ENCODE measurements at places on chromosomes 11 and 22.

DNA sequence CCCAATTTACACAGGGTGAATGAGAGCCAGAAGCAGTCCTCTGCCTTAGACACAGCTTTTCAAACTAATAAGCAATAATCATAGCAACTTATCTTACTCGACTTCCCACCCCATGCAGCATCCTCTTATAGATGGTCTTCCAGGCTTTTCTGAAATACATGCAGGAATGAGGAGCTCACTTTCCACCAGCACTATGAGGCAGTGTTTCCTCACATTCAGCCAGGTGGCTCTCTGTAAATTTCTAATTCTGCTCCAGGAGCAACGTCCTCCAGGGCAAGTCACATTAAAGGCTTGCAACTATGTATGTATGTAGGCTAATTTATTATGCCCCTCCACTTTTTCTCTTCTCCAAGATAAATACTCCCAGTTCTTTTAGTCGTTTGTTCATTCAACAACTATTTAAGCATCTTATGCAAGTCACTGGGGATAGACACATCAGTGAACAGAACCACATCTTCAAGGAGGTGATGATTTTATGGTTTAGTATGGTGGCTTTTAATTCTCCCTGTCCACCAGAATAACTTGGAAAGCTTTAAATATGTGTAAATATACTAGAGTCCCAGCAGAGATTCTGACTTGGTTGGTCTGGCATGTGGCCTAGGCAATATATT is 59.9 kb downstream of the PAK1 start:
- no peak for DNase-seq

- DNase-seq: no peak
These were observed 141.1 kb downstream of the RCN1 start for GRCh38 chr11:32231909-32232493.

DNA sequence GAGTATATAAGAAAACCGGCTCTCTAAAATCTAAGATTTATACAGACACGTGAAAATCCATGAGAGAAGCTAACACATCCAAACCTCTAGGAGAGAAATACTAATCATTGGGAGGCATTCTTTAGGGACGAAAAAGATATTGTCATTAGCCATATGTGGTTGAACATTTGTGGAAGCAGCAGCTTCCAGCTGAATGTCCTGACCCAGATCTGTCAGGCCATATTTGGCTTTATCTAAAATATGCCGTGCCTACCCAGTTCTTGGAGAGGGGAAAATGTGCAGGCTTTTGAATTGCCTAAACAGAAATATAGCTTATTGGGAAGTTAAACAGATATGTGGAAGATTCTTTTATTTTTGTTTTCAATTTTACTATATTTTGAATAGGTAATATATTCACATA is 6.4 kb downstream of the CCDC89 start:
- no peak for DNase-seq

GRCh38 chr11:125947419-125948277 is 1.8 kb downstream of the VSIG10L2 start:
- no peak for DNase-seq

DNA sequence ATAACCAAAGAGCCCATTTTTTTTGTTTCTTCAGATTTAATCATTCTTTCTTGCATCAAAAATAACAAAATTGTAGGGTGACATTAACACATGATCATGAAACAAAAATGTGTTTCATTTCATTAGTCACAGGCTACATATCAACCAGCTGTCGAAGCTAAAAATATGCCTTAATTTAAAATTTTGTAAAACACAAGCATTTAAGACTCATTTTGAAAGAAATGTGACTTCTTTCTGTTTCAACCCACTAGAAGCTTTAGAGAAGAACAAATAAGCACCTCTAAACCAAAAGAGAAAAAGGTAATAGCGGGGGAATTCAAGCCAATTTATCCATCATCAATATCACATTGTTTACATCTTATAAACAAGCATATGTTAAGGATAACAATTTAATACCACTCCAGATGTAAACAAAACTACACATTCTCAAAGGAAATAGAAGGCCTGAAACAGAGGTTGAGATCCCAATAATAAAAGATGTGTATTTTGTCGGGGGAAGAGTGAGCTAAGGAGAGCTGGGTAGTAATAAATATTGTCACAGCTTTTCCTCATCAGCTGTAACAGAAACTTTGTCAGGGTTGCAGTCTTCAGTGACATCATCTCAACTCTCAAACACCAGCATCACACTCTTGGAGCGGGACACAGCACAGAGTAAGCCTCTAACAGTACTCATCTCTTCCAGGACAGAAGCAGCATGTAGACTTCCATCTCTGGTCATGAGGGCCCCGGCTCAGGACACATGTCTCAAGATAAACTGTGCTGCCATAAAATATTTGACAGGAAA is 42.0 kb downstream of the ALG9 start:
- DNase-seq: peak; percentile 13

GRCh38 chr11:120710354-120711131 is 199.0 kb downstream of the GRIK4 start:
- no peak for DNase-seq

- no peak for DNase-seq
These were observed 27.7 kb downstream of the PRCP start for GRCh38 chr11:82872377-82873150.

DNA sequence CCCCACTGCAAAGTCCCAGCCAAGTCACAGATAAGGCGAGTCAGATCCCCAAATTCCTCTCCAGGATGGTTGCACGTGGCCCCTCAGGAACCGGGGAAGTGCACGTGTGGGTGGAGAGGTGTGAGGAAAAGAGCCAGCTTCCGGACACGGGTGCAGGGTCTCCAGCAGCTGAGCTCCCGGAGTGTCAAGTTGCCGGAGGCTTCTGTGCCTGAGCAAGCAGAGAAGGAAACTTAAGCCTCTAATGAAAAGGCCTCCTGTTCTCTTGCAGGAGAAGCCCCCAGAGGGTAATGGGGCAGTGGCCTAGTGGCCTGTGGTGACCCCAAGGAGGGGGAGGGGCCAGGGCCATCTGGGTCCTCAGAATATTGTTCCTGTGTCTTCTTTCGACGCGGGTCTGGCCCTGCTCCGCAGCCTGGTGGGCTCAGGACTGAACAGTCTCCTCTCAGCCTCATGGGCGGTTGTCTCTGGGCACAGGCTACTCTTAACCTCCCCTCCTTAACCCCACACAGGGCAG is 147.9 kb downstream of the FEZ1 start:
- DNase-seq: no peak

GRCh38 chr11:2234963-2235362 is 35.4 kb downstream of the ASCL2 start:
- no peak for DNase-seq

DNA sequence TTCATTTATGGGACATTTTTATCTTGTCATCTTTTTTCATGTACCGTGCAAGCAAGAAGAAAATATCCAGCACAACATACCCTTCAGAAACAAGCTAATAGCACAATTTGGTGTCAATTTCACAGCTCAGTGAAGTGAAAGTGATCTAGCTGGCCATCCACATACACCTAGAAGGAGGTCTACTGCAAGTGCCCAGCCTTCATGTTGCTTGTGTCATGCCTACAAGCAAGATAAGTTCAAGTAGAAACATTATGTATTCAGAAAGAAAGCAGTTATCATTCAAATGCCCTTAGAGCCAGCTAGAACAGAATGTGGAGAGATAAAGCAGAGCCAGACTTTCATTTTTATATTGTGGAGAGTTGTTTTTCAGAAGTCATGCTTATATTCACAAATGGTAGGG is 325.7 kb upstream of the PITPNB start:
- no peak for DNase-seq

- DNase-seq: no peak
These were observed 31.1 kb upstream of the RDX start for GRCh38 chr11:110327508-110327907.

DNA sequence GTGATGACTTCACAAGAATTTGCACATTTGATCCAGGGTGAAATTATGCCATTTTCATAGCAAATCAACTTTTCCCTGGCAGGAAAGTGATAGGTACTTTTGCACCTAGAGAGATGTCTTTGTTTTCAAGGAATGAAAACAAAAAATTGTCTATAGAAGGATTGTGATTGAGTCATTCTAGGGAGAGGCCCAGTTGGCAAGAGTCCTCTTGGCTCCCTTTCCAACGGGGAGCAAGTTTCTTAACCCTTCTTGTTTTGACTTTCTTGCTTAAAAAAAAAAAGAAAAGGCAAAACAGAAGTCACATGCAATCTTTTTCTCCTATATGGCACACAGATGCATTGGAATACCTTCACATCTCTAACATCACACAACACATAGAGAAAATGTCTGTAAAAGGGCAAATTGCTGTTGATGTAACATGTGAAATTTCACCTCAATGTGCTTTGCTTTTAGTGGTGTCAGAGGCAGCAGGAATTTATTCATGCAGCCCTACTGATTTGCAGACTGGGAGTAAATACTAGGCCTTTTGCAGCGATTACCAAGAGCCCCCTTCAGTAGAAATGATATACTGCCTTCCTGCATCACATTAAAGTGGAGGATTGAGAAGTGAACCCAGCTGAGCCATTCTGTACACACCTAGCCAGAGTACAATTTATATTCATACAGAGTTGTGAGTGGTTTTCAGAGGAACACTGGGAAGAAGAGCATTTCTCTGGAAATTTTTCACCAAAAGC is 290.7 kb upstream of the MPPED2 start:
- no peak for DNase-seq

GRCh38 chr11:6703247-6704063 is 20.3 kb upstream of the MRPL17 start:
- no peak for DNase-seq

- peak; percentile 3 for DNase-seq
These were observed 18.2 kb upstream of the OR10W1 start for GRCh38 chr11:58286249-58286648.

- no peak for DNase-seq
These were observed 48.6 kb upstream of the UCP3 start for GRCh38 chr11:74057249-74058151.

GRCh38 chr11:17012712-17013547 is 1.3 kb downstream of the PLEKHA7 start:
- no peak for DNase-seq

- no peak for DNase-seq
These were observed 950.3 kb upstream of the CCDC90B start for GRCh38 chr11:84236436-84236835.

DNA sequence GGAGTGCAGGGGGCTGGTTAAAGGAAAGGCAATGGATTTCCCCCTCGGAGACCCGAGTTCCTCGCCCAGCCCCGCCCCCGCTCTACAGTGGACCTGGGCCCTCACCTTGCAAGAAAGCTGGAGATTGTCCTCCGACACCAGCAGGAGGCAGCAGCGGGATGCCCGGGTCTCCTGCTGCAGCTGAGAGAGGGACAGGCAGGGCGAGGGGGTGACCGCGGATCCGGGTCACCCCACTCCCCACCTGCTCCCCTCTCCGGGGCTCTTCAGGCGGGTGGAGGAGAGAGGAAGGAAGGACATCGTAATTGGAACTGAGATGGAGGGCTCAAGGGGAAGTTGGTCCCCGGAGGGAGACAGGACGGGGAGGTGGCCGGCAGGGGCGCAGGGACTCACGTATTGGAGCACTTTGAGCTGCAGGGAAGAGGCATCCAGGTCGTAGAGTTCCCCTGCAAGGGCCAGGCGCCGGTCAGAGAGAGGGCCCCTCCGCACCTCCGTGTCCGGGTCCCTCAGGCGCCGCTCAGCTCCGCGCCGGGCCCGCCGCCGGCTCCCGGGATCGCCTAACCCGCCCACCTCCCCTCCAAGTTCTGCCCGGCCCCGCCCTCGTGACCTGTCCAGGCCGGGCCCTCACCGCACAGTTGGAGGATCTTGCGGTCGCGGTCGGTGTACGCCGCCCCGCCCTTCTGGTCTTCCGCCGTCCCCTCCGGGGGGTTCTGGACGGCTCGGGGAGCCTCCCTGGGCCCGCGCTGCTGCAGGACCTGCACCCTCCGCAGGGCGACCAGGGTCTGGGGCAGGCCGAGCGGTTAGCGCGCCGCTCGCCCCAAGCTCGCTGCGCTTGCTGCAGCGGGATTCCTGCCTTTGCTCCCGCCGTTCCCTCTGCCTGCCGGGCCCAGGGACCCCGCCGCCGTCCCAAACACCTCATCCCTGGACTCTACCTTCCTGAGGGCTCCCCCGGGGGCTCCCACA is 84.1 kb downstream of the PDE2A start:
- peak; percentile 45 for DNase-seq

GRCh38 chr22:36641902-36642640 is 61.5 kb downstream of the CACNG2 start:
- DNase-seq: no peak

GRCh38 chr22:38718414-38718813 is 12.7 kb downstream of the GTPBP1 start:
- DNase-seq: no peak

DNA sequence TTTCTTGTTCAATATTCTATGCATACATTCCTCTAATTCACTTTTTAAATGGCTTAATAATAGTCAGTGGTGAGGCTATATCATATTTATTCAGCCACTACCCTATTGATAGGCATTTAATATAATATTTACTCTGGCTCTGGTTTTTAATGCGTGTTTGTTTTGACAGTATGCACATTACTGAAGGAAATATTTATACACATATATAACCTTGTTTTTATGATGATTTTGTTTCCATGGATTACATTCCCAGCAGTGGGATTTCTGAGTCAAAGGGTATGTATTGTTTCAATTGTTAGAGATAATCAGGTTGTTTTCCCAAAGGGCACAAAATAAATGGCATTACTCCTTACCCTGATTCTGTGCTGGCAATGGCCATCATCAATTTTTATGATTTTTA is 105.8 kb downstream of the UVRAG start:
- no peak for DNase-seq

- DNase-seq: no peak
These were observed 1.5 kb downstream of the HIPK3 start for GRCh38 chr11:33258631-33259205.
